ENCODE measurements at places on chromosomes 5 and 9. TPM values are rescaled to one million over a fixed set of nuclear protein-coding genes. Genes with fewer than 3 reads are reported as not detected.

GRCh38 chr5:14040542-14040941, 96.1 kb upstream of the DNAH5 start:
- DNase-seq = no peak

DNA sequence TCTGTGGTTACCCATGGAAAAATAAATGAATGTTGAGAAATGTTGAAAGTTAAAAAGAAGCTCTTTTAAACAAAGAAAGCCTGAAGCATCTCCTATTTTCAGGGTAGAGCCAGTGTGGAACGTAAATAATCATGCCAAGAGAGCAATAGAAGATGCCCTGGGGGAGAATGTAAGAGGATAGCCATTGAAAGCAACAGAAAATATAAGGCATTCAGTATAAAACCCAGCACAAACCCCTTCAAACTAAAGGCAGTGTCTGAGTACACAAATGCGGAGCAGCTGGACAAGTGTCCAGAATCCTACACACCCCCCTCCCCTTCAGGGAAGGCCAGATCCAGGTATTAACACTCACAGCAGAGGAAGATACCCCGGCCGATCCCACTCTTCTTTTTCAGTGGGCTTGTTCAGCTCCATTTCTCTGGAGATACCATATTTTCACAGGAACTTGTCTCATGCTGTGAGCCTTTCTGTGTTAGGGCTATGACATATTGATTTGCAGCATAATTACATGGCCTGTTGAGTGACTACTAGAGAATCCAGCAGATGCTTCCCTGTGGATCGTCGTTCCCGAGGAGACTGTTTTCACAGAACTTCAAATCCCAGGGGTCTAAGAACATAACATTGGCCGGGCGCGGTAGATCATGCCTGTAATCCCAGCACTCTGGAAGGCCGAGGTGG, 101.2 kb downstream of the PLK2 start:
- no peak for DNase-seq

DNA sequence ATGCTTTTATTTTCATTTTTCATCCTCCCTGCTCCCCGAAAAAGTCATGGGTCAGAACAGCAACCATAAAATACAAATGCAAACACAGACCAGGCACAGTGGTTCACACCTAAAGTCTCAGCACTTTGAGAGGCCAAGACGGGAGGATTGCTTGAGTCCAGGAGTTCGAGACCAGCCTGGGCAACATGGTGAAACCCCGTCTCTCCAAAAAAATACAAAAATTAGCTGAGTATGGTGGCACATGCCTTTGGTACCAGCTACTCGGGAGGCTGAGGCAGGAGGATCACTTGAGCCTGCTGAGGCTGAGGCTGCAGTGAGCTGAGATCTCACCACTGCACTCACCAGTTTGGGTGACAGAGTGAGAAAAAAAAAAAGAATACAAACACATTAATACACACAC, 60.3 kb downstream of the ARHGEF37 start:
- no peak for DNase-seq

DNA sequence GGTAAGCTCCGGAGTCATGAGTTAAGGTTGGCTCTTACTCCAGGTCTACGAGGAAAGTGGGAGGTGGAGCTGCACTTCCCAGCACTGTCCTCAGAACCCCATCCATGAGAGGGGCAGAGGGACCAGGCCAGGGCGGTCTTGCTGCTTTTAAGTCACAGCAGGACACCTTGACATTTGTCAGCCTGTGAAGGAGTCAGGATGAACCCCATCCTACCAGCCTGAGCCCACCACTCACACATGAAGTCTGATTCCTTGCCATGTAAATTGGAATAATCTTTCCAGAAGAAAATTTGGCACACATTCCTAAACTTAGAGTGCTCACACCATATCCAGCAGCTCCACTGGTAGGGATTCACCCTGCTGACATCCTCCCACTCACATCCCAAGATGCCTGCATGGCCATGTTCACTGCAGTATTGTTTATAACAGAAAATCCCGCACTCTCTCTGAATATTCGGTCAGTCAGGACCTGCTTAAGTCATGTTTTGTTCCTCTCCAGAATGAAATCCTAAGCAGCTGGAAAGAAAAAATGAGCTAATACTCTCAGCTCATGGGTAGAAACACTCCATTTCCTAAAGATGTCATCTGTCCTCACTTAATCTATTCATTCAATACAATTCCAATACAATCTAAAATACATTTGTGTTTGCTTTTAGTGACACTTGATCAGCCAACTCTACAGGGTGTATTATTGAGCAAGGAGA, 79.3 kb upstream of the COL5A1 start:
- DNase-seq = no peak

DNA sequence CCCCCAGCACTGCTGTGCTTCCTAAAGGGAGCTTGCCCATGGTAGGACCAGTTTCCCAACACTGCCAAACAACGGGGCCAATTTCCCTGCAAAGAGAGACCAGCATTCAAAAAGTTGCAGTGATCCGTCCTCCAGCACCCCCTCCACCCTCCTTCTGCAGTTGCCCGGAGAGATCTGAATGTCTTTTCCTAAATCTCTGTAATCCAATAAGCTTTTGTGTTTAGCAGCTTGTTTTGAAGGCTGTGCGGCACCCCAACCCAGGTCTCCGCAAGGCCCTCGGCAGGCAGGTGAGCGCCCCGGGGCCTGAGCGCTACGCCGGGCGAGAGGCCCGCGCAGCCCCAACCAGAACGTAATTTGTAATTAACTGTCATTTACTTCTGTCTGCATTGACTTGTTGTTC, 366.9 kb upstream of the IRX2 start:
- no peak for DNase-seq

TAS2R1 gene
- polyA plus RNA-seq = not detected

SPINK13 gene
- polyA plus RNA-seq = not detected

WNT8A gene
- not detected for polyA plus RNA-seq

FBP2 gene
- polyA plus RNA-seq = not detected

CDC25C gene
- not detected for polyA plus RNA-seq
